NCI-H1092 (cell line): ENCODE measurements at places on chromosomes 1 and 21.

DNA sequence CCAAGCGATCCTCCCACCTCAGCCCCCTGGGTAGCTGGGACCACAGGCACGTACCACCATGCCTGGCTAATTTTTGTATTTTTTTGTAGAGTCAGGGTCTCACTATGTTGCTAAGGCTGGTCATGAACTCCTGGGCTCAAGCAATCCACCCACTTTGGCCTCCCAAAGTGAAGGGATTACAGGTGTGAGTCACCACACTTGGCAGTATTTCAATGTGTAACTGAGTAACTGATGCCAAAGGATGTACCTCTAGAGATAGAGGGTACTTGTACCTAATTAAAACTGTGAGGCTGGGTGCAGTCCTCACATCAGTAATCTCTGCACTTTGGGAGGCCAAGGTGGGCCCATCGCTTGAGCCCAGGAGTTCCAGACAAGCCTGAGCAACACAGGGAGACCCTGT is 258.7 kb upstream of the DMRTA2 start:
- DNase-seq, result no peak

DNA sequence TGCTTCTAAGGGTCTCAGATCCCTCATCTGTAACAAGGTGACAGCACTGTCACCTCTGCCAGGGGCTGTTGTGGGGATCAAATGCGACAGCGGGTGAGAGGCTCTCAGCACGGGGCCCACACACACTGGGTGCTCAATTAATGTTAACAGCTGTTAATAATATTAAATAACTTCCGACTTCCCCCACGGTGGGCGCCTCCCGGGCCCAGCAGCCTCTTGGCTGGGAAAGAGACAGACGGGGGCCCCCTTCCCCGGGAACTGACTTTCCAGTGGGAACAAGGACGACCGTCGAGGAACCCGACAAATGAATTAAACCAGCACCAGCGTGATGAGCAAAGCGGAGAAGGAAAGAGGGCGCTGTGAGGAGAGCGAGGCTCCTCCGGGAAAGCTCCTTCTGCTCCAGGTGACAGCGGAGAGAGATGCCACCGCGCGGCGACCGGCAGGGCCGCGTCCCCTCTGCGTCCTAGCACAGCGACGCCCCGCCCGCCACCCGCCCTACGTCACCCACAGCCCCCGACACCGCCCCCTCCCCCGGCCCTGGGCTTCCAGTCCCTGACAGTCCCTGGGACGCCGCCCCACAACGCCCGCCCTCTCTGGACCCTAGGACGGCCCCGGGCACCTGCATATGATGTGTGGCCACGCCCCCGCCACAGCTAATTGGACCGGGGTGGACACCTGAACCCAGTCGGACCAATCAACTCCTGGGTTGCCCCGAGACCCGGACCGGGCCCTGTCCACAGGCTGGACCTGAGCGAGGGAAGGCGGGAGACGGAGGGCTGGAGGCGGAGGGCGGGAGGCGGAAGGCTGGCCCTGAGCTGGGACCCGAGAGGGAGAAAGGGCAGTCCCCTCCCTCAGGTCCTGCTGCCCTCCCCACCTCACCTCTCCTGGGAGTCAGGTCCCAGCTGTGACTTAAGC is 38.2 kb downstream of the MATN1 start:
- DNase-seq, result peak; percentile 46

DNA sequence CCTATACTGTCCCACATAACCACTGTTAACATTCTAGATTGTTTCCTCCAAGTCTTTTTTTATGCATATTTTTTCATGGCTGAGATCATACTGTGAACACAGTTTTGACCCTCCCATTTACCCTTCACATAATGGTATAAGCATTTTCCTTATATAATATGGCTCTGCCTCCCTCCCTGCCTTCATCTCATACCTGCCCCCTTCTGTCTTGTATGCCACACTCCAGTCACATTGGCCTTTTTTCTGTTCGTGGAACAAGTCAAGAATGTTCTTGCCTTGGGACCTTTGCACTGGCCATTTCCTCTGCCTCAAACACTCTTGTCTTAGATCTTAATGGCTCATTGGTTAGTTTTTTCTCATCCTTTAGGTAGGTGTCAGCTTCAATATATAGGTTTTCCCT is 24.3 kb upstream of the ELAVL4 start:
- DNase-seq, result no peak

GRCh38 chr1:169133228-169133576 is 26.7 kb downstream of the ATP1B1 start:
- DNase-seq, result no peak

DNA sequence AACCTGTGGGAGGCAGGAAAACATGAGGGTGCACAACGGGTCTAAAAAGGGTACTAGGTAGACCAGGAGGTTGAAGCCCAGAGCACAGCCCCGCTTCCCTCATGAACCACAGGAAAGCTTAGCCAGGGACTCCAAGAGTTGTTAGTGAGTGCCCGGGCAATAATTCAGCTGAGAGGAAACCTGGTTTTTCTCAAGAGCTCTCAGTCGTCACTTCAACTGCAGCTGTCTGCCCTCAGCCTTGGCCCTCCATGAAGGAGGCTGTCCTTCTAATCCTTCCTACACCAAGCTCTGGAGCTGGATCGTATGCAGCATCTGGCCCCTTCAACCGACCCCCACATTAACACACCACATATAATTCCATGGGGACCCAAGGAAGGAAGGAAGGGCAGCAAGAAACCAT is 77.0 kb upstream of the BACE2 start:
- DNase-seq, result no peak

GRCh38 chr1:168170564-168171508 is 7.9 kb upstream of the TIPRL start:
- no peak for DNase-seq

GRCh38 chr1:41582851-41583657 is 98.6 kb upstream of the EDN2 start:
- no peak for DNase-seq

DNA sequence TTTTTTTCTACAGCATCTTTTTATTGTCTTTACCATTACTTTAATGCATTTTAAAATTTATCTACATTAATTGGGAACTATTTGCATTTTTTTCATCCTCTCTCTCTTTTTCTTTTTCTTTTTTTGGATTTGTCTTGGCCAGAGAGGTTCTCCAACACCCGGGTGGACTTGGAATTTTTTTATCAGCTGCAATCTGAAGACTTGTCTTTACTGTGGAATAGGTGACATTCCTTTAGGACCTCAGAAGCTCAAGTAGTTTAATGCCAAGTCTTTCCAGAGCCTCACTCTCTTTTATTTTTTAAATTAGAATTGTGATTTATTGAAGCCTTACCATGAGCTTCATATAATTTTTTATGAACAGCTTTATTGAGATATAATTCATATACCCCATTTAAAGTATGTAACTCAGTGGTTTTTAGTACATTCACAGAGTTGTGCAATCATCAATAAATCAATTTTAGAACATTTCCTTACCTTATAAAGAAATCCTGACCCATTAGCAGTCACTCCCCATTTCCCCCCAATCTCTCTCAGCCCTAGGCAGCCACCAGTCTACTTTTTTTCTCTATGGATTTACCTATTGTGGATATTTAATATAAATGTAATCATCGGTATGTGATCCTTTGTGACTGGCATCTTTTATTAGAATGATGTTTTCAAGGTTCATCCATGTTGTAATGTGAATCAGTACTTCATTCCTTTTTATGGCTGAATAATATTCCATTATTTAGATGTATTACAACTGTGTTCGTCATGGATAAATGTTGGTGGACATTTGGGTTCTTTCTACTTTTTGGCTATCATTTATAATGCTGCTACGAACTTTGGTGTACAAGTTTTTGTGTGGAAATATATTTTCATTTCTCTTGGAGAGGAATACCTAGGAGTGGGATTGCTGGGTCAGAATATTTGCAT is 6.2 kb downstream of the TUFT1 start:
- no peak for DNase-seq

- peak; percentile 89 for DNase-seq
Measured at GRCh38 chr1:34597877-34598514, 156.9 kb upstream of the GJB5 start.

GRCh38 chr1:183304440-183305107 is 113.6 kb downstream of the NMNAT2 start:
- DNase-seq, result no peak

- no peak for DNase-seq
Measured at GRCh38 chr1:183913567-183913993, 108.7 kb downstream of the RGL1 start.

DNA sequence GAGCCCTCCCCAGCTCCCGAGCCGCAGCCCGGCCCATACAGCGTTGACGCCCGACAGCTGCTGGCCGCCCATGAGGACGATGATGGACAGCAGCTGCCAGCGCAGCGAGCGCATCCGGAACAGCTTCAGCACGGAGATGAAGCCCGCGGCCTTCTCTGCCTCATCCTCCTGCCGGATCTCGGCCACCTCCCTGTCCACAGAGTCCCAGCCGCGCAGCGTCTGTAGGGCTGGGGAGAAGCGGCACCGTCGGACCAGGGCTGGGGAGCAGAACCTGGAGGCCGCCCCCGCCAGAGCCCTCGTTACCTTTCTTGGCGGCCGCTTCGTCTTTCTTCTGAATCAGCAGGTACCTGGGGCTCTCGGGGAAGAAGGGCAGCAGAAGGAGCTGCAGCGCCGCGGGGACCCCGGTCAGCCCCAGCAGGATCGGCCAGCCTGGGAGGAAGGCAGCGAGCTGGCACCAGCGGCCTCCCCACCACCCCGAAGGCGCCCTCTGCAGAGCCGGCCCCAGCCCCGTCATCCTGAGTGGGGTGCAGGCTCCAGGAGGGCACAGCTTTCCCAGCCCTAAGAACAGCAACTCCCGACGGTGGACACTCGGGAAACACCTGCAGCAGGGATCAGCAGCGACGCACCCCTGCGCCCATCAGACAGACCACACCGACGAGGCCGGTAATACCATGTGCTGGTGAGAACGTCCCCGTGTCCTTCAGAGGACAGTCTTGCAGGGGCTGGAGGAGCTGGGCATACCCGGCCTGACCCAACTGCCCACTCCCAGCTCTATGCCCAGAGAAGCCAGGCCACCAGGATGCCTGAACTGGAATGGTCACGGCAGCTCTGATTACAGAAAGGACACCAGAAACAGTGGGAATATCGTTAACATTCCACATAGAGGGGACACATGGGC is 13.8 kb upstream of the SLC2A7 start:
- no peak for DNase-seq

DNA sequence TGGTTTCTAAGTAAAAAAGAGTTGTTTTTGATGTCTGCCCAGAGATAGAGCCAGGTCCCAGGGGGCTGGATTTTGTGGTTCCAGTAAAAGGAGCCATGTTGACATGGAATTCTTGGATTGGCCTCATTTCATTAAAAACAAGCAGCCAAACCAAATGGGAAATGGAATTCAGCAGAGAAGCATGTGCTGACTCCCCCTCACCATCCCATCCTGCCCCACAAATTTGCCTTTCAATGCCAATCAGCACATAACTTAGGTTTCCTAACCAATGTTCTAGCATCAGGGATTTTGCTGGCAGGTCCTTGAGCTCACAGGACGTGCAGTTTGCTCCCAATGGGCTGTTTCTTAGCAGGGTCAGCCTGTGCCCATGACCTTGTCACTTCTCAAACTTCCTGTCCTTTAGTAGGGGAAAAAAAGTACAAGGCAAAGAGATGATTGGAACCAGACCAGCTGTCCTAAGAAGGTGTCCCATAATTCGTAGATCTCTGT is 101.5 kb upstream of the GADD45A start:
- no peak for DNase-seq

DNA sequence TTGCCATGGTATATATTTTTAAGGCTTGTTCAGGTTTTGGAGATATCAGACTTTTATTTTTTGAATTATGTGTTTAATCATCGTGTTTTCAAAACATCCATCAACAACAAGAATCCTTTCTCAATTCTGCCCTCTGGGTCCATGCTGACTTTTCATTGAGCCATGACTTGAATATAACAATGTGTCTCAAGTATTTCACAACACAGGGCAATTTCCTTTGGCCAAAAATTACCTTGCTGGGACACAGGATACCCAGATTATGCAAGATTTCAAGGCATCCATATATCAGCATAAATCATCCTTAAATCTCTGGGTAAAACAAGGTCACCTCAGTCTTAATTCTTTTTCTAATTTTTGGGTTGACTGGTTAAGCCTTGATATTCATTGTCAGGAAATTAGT is 411.2 kb upstream of the USP24 start:
- DNase-seq, result no peak

DNA sequence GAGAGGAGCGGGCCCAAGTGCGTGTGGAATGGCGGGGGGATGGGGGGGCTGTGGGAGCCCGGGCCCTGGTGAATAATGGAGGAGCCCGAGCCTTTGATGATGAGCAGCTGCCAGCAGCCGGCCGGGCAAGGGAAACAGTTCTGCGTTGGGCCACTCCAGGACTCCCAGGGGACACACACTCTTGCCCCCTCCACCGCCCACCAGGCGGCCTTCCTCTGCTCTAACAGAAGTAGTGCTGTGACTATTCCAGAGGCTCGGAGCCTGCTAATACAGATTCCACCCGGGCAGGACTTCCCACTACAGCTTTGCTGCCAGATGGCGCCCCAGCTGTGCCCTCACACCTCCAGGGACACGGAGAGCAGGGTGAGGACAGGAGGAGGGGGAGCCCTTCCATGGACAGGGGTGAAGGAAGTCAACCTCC is 48.2 kb upstream of the LRP8 start:
- no peak for DNase-seq

DNA sequence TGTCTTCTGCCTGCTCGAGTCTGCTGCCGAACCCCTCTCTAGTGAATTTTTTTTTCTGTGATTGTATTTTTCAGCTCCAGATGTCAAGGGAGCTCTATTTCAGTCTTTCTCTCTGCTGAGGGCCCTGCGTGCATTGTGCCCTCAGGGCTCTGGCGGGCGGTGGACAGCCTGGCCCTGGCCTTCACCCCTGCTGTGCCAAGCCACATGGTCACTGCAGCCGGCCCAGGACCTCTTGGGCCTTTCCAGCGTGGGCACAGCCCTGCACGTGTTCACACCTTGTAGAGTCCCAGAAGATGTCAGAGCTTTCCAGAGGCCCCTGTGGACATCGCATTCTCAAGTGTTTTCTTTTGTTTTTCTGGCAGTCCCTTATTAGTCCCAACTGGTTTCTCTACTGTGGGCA is 55.7 kb downstream of the PCNT start:
- no peak for DNase-seq

GRCh38 chr21:45076245-45076711 is 1.9 kb downstream of the ADARB1 start:
- DNase-seq, result no peak

DNA sequence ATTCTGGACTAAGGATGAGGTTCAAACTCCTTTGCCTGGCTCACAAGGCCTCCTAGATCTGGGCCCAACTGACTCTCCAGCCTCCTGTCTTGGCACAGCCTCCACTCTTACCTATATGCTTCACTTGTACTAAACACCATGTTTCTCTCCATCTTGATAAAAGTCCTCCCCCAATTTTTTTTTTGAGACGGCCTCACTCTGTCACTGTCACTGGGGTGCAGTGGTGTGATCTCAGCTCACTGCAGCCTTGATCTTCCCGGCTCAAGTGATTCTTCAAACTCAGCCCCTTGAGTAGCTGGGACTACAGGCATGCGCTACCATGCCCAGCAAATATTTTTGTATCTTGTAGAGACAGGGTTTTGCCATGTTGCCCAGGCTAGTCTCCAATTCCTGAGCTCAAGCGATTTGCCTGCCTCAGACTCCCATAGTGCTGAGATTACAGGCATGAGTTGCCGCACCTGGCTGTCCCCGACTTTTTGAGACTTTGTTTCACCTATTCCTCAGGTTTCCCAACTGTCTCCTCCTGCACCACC is 39.7 kb downstream of the CD34 start:
- no peak for DNase-seq

- DNase-seq, result no peak
Measured at GRCh38 chr1:156500543-156500792, at the start of gene MEF2D. MEF2D (minus strand) TSS chr1:156500775; CDS start chr1:156483292, 17,483 bp downstream.

- DNase-seq, result peak; percentile 9
Measured at GRCh38 chr21:18275781-18276180, 31.1 kb downstream of the CHODL start.
